ENCODE measurements at places on chromosomes 1 and 21. TPM values are rescaled to one million over a fixed set of nuclear protein-coding genes. Genes with fewer than 3 reads are reported as not detected.

The SYNC gene
- total RNA-seq: not detected

The ETV3L gene
- total RNA-seq: not detected

The TBX15 gene
- total RNA-seq: not detected

The CRYBG2 gene
- total RNA-seq: 1.1 TPM

The RUNX3 gene
- total RNA-seq: 112 TPM

The SPRR1B gene
- not detected for total RNA-seq

The TAS1R2 gene
- total RNA-seq: not detected

The MATN1 gene
- total RNA-seq: 0.50 TPM

The RPTN gene
- total RNA-seq: not detected

The GFI1 gene
- 85.1 TPM for total RNA-seq

The SH2D1B gene
- not detected for total RNA-seq

The COP1 gene
- 48.6 TPM for total RNA-seq

The S100B gene
- total RNA-seq: not detected

The HCRTR1 gene
- total RNA-seq: not detected

The HSD11B1 gene
- total RNA-seq: 15.1 TPM

- H3K4me3 ChIP-seq: no peak overlapping the region
- H3K36me3 ChIP-seq: no peaks in the 10 kb centered on the region
- no peaks in the 10 kb centered on the region for H3K27me3 ChIP-seq
- no peak for DNase-seq
These were observed 22.6 kb upstream of the PLD5 start for GRCh38 chr1:242546849-242547729.

- H3K4me1 ChIP-seq: peaks cover 36% of the 10 kb centered on the region
- no peaks in the 10 kb centered on the region for H3K27me3 ChIP-seq
- peaks cover 53% of the 10 kb centered on the region for H3K36me3 ChIP-seq
- no peak overlapping the region for H3K4me3 ChIP-seq
- peak overlapping the region; percentile 22 for H3K27ac ChIP-seq
- peak; percentile 53 for DNase-seq
These were observed 2.4 kb downstream of the GPATCH4 start for GRCh38 chr1:156598731-156599432.

DNA sequence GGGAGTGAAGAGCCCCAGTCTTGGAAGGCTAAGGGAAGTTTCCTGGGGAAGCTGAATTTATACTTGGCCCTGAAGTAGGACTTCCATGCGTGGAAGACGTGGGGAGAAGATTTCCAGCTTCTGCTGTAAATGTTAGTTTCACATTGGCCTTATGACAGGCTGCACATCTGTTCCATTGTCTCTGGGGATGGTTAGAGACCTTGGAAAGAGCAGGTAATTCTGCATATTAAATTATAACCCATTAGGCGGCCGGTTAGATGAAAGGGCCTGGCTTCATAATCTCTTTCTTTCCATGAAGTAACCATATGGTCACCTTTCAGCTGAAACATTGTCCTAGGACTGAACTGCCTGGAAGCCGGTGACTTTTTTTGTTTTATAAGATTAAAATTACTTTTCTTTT is 37.5 kb downstream of the DPT start:
- H3K4me3 ChIP-seq: no peak overlapping the region
- DNase-seq: no peak
- no peaks in the 10 kb centered on the region for H3K4me1 ChIP-seq
- peaks cover 6% of the 10 kb centered on the region for H3K27me3 ChIP-seq
- H3K36me3 ChIP-seq: no peaks in the 10 kb centered on the region

- H3K4me1 ChIP-seq: peaks cover 49% of the 10 kb centered on the region
- peaks cover 85% of the 10 kb centered on the region for H3K36me3 ChIP-seq
- DNase-seq: no peak
- H3K27me3 ChIP-seq: no peaks in the 10 kb centered on the region
These were observed 83.7 kb upstream of the EDN2 start for GRCh38 chr1:41568204-41568603.

DNA sequence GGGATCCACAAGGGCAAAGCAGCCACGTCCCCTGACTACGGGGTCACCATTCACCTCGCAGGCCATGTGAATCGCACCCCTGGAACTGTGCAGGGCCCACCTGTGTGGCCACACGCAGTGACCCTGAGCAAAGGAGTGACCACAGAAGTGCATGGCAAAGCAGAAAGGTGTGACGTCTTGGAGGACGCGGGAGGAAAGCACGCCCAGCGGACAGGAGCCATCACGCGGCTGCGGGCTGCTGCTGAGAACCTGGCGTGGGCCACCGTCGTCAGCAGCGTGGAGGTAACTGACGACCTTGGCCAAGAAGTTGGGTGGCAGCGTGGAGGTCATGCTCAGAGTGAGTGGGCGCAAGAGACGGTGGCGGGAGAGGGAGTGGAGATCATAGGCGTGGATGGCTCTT is 76.7 kb upstream of the C1orf174 start:
- H3K4me1 ChIP-seq: no peaks in the 10 kb centered on the region
- DNase-seq: no peak
- no peak overlapping the region for H3K4me3 ChIP-seq
- H3K36me3 ChIP-seq: no peaks in the 10 kb centered on the region
- H3K27ac ChIP-seq: no peak overlapping the region

GRCh38 chr1:3323021-3323795 is 131.3 kb upstream of the ARHGEF16 start:
- no peak for DNase-seq
- no peaks in the 10 kb centered on the region for H3K27me3 ChIP-seq
- H3K4me1 ChIP-seq: no peaks in the 10 kb centered on the region
- no peak overlapping the region for H3K27ac ChIP-seq

- H3K27me3 ChIP-seq: no peaks in the 10 kb centered on the region
- no peak for DNase-seq
- H3K27ac ChIP-seq: no peak overlapping the region
- H3K36me3 ChIP-seq: peaks cover 11% of the 10 kb centered on the region
These were observed 151.6 kb downstream of the GALNT2 start for GRCh38 chr1:230218667-230219066.

GRCh38 chr1:41044187-41044586 is 22.7 kb upstream of the SLFNL1 start:
- H3K4me1 ChIP-seq: peaks cover 8% of the 10 kb centered on the region
- no peak overlapping the region for H3K4me3 ChIP-seq
- no peaks in the 10 kb centered on the region for H3K27me3 ChIP-seq
- H3K27ac ChIP-seq: peak overlapping the region; percentile 67
- no peak for DNase-seq
- H3K36me3 ChIP-seq: peaks cover 26% of the 10 kb centered on the region

DNA sequence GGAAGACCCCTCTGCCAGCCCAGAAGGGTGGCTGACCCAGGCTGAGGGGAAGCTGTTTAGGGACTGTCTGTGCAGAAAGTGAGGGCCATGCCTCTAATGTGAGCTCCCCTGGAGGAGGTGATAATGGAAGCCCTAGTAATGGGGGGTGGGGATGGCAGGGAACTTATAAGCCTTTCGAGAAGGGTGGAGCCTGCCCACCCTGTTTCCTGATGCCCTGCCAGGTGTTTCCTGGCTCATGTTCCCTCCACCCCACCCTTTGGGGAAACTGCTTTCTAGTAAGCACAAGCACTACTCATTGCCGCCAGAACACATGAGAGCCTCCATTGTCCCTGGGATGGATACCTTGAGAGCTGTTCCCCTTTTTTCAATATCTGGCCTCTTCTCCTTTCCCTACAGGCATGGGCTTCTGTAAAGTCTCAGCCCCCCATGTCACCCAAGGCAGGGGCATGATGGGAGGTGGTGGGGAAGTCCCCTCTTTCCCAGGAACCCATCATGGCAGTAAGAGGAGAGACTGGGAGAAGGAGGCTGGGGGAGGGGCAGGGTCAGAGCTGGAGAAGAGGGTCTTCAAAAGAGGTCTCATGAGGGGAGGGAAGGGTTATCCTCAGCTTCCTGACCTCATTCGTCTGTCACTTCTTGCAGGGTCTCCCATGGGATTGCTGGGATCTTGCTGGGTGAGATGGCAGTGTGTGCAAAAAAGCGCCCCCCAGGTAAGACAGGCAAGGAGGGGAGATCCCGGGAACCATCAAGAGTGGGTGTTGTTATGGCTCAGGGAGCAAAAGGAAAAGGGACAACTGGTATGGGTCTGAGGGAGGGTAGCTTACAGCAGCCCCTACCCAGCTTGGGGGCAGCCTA is 2.4 kb downstream of the ATP8B2 start:
- peak; percentile 75 for DNase-seq
- peak overlapping the region; percentile 86 for H3K4me3 ChIP-seq
- H3K27me3 ChIP-seq: peaks cover 8% of the 10 kb centered on the region
- H3K27ac ChIP-seq: peak overlapping the region; percentile 79
- peaks cover 54% of the 10 kb centered on the region for H3K4me1 ChIP-seq

DNA sequence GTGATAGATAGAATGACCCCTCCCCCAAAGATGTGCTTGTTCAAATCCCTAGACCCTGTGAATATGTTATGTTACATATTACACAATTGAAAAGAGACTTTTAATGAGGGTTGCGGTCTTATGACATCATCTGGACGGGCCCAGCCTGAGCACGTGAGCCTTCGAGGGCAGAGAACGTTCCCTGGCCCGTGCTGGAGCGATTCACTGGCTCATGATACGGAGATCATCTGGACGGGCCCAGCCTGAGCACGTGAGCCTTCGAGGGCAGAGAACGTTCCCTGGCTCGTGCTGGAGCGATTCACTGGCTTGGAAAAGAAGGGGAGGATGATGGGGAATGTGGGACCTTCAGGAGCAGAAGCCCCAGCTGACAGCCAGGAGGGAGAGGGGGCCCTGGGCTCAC is 34.4 kb upstream of the COL18A1 start:
- H3K36me3 ChIP-seq: no peaks in the 10 kb centered on the region
- DNase-seq: no peak
- peaks cover 3% of the 10 kb centered on the region for H3K27me3 ChIP-seq
- H3K27ac ChIP-seq: no peak overlapping the region
- no peak overlapping the region for H3K4me3 ChIP-seq
- peaks cover 11% of the 10 kb centered on the region for H3K4me1 ChIP-seq

DNA sequence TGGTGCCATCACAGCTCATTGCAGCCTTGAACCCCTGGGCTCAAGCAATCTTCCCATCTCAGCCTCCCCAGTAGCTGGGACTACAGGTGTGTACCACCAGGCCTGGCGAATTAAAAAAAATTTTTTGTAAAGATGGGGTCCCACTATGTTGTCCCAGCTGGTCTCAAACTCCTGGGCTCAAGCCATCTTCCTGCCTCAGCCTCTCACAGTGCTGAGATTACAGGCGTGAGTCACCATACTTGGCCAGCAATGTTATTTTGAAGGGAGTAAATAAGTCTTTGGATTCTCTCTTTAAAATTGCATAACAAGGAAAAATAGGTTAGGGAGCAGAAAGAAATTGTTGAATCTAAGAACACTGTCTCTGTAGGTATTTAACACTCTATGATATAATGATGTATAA is 111.3 kb downstream of the RPS6KC1 start:
- no peaks in the 10 kb centered on the region for H3K27me3 ChIP-seq
- no peak for DNase-seq
- H3K36me3 ChIP-seq: peaks cover 5% of the 10 kb centered on the region

DNA sequence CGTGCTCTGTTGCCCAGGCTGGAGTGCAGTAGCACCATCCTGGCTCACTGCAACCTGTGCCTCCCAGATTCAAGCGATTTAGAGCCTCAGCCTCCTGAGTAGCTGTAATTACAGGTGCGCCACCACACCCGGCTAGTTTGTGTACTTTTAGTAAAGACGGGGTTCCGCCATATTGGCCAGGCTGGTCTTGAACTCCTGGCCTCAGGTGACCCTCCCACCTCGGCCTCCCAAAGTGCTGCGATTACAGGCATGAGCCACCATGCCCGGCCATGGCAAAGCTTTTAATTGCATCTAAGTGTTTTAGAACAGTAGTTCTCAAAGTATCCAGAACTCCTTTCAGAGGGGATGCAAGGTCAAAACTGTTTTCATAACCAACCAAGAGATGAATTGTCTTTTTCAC is 25.1 kb upstream of the IFNGR2 start:
- H3K4me3 ChIP-seq: no peak overlapping the region
- no peaks in the 10 kb centered on the region for H3K36me3 ChIP-seq
- peaks cover 26% of the 10 kb centered on the region for H3K27me3 ChIP-seq
- peaks cover 39% of the 10 kb centered on the region for H3K4me1 ChIP-seq
- no peak overlapping the region for H3K27ac ChIP-seq

- H3K4me3 ChIP-seq: no peak overlapping the region
- H3K27me3 ChIP-seq: no peaks in the 10 kb centered on the region
These were observed 68.7 kb upstream of the MROH9 start for GRCh38 chr1:170866646-170867045.

GRCh38 chr1:218342091-218342490 is 3.0 kb upstream of the TGFB2 start:
- H3K4me1 ChIP-seq: peaks cover 10% of the 10 kb centered on the region
- DNase-seq: no peak
- peaks cover 22% of the 10 kb centered on the region for H3K27me3 ChIP-seq
- no peak overlapping the region for H3K4me3 ChIP-seq
- no peaks in the 10 kb centered on the region for H3K36me3 ChIP-seq

- no peak overlapping the region for H3K4me3 ChIP-seq
- peaks cover 9% of the 10 kb centered on the region for H3K4me1 ChIP-seq
- H3K36me3 ChIP-seq: no peaks in the 10 kb centered on the region
- DNase-seq: no peak
- no peak overlapping the region for H3K27ac ChIP-seq
These were observed 269.8 kb upstream of the KAZN start for GRCh38 chr1:14328685-14329084.

DNA sequence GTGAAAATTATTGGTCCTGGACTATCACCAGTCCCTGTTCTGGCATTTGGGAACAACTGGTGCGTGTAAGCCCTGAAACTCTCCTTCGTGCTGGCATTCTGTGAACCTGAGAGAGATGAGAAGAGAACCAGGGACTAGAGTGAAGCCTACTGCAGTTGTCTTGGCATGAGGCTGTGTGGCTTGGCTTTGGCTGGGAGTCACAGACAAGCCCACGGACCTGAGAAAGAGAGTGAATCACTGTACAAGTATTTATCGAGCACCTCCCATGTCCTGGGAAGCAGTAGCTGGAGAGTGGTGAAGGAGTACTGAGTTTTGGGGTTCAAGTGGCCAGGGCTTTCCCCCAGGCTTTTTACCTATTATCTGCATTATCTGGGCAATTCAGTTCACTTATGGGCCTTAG is 63.3 kb downstream of the FGGY start:
- no peaks in the 10 kb centered on the region for H3K36me3 ChIP-seq
- peaks cover 2% of the 10 kb centered on the region for H3K4me1 ChIP-seq
- H3K27me3 ChIP-seq: no peaks in the 10 kb centered on the region
- H3K27ac ChIP-seq: no peak overlapping the region
- H3K4me3 ChIP-seq: no peak overlapping the region

GRCh38 chr1:55203064-55203463 is 12.1 kb downstream of the USP24 start:
- H3K4me1 ChIP-seq: peaks cover 42% of the 10 kb centered on the region
- DNase-seq: no peak
- H3K27ac ChIP-seq: no peak overlapping the region
- no peaks in the 10 kb centered on the region for H3K27me3 ChIP-seq
- peaks cover 20% of the 10 kb centered on the region for H3K36me3 ChIP-seq

- DNase-seq: no peak
- no peaks in the 10 kb centered on the region for H3K4me1 ChIP-seq
- no peak overlapping the region for H3K4me3 ChIP-seq
- H3K36me3 ChIP-seq: no peaks in the 10 kb centered on the region
- no peaks in the 10 kb centered on the region for H3K27me3 ChIP-seq
These were observed 11.6 kb upstream of the TTC34 start for GRCh38 chr1:2812939-2813653.

Measured in activated CD4-positive, alpha-beta T cell treated with anti-CD3 and anti-CD28 coated beads, Interleukin-2, amount 10 ng/mL, durations not matched to agents 24 days and 14 days (primary cell).